ENCODE measurements at places on chromosomes 3 and 15. TPM values are rescaled to one million over a fixed set of nuclear protein-coding genes. Genes with fewer than 3 reads are reported as not detected.
A peak's percentile ranks its signal among the peaks of the same experiment; 100 is the strongest.

DNA sequence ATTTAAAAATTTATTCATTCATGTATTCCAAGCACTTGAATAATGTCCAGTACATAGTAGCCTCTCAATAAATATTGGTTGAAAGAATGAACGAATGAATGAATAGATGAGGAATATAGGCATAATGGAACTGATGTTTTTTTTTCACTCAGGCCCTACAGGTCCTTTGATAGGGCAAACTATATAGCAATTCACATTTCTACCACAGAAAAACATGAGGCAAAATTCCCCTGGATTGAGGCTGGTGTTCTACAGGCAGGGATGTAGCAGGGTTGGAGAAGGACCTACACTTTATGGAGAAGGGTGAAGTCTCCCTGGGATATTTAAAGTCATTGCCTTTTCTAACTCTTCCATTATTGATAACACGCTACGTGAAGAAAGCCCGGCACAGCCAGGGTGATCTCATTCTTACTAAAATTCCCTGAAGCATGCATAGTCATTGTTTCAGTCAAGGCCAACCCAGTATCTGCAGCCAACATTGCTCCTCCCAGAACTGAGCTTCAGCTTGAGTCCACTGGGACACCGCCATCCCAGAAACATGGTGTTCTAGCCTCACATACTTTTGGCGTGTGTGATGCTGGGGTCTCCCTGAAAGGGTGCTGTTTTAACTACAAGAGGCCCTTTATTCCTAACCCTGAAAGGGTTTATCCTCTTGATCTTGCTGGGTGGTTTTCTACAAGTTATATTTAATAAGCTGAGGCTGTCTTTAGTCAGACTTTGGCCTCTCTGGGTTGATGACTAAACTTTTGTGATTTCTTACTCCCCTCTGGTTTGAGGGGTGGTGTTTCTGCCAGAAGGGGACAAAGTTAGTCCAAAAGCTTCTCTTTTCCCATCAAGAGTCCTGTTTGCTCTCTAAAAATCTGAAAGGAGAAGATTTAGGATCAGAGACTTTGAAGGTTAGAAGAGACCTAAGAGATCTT lies 25.9 kb upstream of the FBN1 start:
- no peak overlapping the region for H3K4me3 ChIP-seq
- no peaks in the 10 kb centered on the region for H3K36me3 ChIP-seq
- no peaks in the 10 kb centered on the region for H3K4me1 ChIP-seq
- DNase-seq: peak; percentile 36
- H3K27me3 ChIP-seq: no peaks in the 10 kb centered on the region

DNA sequence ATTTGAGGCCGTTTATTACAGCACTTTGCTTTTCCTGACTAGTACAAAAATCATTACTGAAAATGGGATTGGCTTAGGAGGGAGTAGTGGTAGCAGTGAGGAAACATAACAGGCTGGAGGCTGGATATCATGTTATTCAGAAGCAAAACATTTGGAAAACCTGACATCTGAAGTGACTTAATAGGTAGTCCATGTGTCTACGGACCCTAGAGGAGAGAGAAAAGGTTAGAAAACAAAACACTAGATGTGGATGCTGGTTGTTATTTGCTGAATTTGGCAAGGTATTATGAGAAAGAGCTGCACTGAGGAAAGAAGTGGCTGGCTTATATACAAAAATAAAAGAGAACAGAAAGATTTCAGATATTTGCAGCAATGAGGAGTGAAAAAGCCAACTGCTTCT lies 139.9 kb downstream of the MEX3B start:
- H3K36me3 ChIP-seq: no peaks in the 10 kb centered on the region
- no peak overlapping the region for H3K4me3 ChIP-seq
- H3K27ac ChIP-seq: no peak overlapping the region
- H3K4me1 ChIP-seq: no peaks in the 10 kb centered on the region

DNA sequence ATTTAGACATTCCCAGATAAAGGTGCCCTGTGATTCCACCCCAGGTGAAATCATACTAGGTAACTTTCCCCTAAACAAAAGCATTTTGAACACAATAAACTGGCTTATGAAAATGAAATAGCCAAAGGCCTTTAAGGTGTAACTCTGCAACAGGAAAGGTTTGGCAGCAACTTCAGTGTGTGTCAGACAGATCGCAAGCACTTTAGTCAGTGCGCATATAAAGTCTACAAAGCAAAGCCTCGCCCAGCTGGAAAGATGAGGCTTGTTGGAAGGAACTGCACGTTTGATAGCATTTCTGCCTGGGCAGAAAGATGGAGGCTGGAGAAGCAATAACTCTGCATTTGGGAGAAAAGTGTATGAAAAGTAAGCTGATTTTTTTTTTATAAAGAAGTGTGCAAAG lies 57.9 kb downstream of the PRICKLE2 start:
- H3K4me3 ChIP-seq: no peak overlapping the region
- no peaks in the 10 kb centered on the region for H3K27me3 ChIP-seq
- H3K4me1 ChIP-seq: no peaks in the 10 kb centered on the region
- no peak for DNase-seq
- no peaks in the 10 kb centered on the region for H3K36me3 ChIP-seq

DNA sequence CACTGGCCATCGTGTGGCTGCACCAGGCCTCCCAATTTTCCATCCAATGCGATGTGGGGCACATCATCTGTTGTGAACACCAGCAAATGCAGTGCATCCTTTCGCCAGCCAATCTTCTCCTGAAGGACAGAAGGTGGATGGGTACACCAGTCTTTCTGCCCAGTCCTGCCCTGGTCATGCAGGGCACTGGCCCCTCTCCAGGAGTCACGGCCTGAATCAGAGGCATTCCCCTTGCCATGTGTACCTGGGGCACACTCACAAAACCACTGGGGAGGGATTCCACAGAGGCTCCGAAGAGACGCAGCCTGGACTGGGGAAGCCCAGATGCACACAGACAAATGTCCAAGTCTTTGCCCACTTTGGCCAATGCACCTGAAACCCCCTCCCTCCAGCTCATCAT lies 65.8 kb downstream of the ITGB5 start:
- H3K36me3 ChIP-seq: no peaks in the 10 kb centered on the region
- no peaks in the 10 kb centered on the region for H3K4me1 ChIP-seq
- no peak for DNase-seq
- H3K27me3 ChIP-seq: no peaks in the 10 kb centered on the region
- no peak overlapping the region for H3K4me3 ChIP-seq
- no peak overlapping the region for H3K27ac ChIP-seq

GRCh38 chr3:22887664-22888291 lies 315.3 kb upstream of the UBE2E2 start:
- H3K4me1 ChIP-seq: no peaks in the 10 kb centered on the region
- H3K27ac ChIP-seq: no peak overlapping the region
- H3K36me3 ChIP-seq: no peaks in the 10 kb centered on the region
- H3K27me3 ChIP-seq: no peaks in the 10 kb centered on the region
- no peak overlapping the region for H3K4me3 ChIP-seq

Gene KLHL40
- total RNA-seq: not detected
